ENCODE measurements at places on chromosomes 3 and 15.

DNA sequence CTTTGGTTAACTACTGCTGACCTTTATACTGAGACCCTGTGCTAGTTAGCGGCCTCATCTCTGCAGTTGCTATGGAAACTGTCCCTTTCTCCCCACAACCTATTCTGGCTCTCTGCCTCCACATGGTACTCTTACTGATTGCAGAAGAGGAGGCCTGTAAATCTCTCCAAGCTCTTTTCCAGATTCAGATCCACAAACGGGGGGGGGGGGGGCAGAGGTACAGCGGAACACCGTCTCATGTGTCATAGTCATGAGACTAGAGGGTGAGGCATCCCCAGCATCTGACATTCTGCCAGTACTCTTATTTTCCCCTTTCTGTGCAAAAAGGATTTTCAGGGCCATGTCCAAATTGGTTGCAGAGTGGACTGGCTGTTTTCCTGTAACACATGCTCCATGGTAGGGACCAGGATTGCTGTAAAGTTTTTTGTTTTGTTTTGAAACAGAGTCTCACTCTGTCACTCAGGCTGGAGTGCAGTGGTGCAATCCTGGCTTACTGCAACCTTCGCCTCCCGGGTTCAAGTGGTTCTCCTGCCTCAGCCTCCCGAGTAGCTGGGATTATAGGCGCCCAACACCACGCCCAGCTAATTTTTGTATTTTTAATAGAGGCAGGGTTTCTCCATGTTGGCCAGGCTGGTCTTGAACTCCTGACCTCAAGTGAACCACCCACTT is 8.3 kb upstream of the MAP1A start:
- no peak for DNase-seq

GRCh38 chr3:8846176-8846575 is 76.8 kb upstream of the OXTR start:
- no peak for DNase-seq

GRCh38 chr15:70569714-70570231 is 193.6 kb downstream of the UACA start:
- DNase-seq, result no peak

- DNase-seq, result no peak
Observed at GRCh38 chr15:93210995-93211394, 122.0 kb upstream of the RGMA start.

Data from heart right ventricle (tissue), 16 donors.